Regular cardiac myocyte (primary cell): ENCODE measurements at places on chromosomes 7 and 10. TPM values are rescaled to one million over a fixed set of nuclear protein-coding genes. Genes with fewer than 3 reads are reported as not detected.

ACBD7 gene
- total RNA-seq, result 0.85 and 1.2 TPM in 2 replicates

CLRN3 gene
- not detected in 2 replicates for total RNA-seq

FKBP9 gene
- total RNA-seq, result 179 and 345 TPM in 2 replicates

SFTPA2 gene
- total RNA-seq, result not detected in 2 replicates

CFAP46 gene
- under 0.01 and 0.19 TPM in 2 replicates for total RNA-seq

PLA2G12B gene
- not detected in 2 replicates for total RNA-seq

ADRA2A gene
- under 0.01 TPM in 1 of 2 replicates, not detected in the other for total RNA-seq

NCF1 gene
- not detected in 2 replicates for total RNA-seq

CDH23 gene
- total RNA-seq, result under 0.01 and 0.56 TPM in 2 replicates

FAM24B gene
- total RNA-seq, result 4.4 and 5.4 TPM in 2 replicates

PRPS1L1 gene
- total RNA-seq, result not detected in 2 replicates

OPN4 gene
- not detected in 2 replicates for total RNA-seq

SYT15 gene
- total RNA-seq, result under 0.01 TPM in 1 of 2 replicates, not detected in the other

UPK3BL1 gene
- total RNA-seq, result 1.7 and 6.5 TPM in 2 replicates

TRPV5 gene
- not detected in 2 replicates for total RNA-seq

PAPOLB gene
- 0.19 and 0.28 TPM in 2 replicates for total RNA-seq

IGFBP1 gene
- total RNA-seq, result 1.2 and 1.7 TPM in 2 replicates

HOXA6 gene
- total RNA-seq, result 0.28 TPM in 1 of 2 replicates, not detected in the other

SPDYE16 gene
- total RNA-seq, result 0.56 TPM in 1 of 2 replicates, not detected in the other

MSMB gene
- total RNA-seq, result not detected in 2 replicates

SSC4D gene
- 0.77 and 1.4 TPM in 2 replicates for total RNA-seq

GIMAP1 gene
- not detected in 2 replicates for total RNA-seq
